ENCODE measurements at places on chromosomes 6 and 20.

DNA sequence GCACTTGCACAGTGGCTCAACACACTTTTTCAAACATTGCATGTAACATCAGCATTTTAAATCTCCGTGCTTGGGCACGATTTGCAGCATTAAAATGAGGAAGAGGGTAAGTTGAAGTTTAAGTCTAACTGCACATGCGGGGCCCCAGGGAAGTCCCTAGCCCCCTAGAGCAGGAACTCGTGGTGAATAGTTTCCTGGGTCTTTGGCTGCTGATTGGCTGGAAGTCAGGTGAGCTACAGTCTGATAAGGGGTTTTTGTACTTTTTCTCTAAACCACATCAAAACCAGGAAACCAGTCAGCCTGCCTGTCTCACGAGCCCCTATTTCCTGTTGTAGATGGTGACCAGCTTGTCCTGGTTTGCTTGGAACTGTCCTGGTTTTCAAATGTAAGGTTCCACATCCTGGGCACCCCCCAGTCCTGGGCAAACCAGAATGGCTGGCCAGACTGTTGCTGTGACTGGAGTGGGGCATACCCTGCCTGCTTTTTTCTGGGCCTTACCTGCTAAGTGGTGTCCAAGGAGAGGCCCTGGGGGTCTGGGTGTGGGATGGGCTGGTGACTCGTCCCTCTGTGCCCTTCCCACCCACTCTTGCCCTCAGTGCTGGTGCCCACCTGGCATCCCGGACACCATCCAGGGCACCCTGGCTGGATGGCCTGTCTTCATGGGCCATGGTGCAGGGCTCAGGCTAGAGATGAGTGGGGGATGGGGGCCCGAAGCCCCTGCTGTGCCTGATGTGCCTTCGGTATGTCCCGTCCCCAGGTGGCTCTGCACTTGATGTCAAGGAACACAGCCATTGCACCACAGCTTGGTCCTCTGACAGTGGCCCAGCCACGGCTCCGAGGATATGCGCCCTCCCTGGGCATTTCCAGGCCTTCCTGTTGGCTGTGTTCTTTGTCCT, 31.8 kb downstream of the SUN5 start:
- no peak for DNase-seq

DNA sequence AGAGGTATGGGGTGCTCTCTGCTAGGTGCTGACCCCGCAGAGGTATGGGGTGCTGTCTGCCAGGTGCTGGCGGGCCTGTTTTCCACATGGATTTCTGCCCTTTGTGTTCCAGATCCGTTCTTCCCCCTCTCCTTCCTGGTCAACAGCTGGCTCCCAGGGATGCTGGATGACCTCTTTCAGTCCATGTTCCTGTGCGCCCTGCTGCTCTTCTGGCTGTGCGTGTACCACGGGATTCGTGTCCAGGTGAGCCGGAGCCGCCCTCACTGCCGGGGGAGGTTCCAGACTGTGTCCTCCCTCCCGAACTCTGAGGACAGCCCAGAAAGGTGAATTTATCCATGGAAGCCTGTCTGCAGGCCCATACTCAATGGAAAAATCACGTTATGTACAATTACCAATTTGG, 36.3 kb downstream of the DYNLT1 start:
- DNase-seq = no peak

DNA sequence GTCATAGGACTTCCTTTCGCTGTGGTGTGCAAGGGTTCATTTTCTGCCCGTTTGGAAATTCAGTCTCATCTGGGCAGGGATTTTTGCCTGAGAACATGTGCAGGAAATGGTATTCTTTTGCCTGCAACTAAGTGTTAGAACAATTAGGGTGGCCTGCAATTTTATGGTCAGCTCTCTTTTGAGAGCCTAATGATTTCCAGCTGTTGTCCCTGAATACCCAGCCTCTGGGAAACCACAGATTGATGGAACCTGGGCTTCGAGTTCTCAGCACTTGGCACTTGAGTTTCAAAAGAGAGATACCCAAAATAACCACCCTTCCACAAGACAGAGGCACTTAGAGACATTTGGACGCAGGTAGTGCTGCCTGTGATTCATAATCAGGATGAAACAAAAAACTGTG, 217.2 kb upstream of the FOXA2 start:
- DNase-seq = no peak

- DNase-seq = no peak
These were observed 2.2 kb downstream of the TFAP2A start for GRCh38 chr6:10412461-10413261.

DNA sequence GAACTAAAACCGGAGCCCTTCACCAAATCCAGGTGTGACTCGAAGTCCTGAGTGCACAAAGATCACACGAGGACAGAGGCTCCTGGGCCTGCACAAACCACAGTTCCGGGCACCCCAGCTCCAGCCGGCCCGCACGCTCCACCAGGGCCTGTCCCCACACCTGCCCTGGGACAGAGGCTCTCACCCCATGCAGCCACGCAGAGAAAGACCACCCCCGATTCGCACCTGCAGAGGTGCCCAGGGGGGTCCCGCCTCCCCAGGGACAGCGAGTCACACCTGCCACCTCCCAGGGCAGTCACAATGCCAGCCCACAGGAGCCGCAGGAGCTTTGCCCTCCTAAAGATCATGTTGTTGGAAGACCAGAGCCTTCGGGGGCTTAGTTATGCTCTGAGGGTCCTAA, 25.4 kb upstream of the MRGBP start:
- DNase-seq = no peak

Measured in DMS 273 treated with DMSO at 0.1 percent for 48 hours (cell line).